Ovary (tissue), 10 donors: ENCODE measurements at places on chromosomes 6 and 20.

DNA sequence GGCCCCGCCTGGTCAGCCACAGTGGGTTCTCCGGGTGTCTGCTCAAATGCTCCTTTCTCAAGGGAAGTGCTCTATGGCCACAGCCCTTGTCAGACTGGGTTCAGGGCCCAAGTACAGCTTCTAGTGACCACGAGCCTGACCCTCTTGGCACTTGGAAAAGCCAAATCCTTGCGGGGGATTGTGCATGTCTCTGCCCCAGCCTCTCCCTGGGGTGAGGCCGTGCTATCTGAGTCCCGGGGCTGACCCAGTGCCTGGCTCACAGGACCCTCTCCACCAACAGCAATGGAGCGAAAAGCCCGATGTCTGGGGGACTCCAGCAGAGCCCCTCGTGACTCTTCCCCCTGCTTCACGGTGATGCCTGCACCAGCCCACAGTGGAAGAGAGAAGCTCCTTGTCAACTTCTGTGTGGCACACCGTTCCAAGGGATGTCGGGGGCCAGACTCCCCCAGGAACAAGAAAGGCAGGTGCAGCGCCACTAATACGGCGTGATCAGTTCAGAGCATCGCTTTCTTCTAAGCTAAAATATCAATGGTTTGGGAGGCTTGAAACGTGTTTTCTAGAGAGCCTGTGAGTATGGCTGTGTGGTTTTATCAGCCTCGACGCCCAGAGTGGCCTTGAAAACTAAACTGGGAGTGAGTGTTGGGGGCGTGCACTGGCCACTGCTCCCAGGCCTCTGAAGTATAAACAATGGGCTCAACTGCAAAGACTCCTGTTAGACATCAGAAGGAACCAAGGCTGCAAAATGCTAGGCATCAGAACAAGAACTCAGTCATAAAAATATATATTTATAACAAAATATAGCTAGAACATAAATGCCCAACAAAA, 51.9 kb downstream of the DLL1 start:
- DNase-seq, result peak; percentile 56
- H3K4me1 ChIP-seq, result peaks cover 9% of the 10 kb centered on the region
- H3K27me3 ChIP-seq, result no peaks in the 10 kb centered on the region
- no peak overlapping the region for H3K27ac ChIP-seq

DNA sequence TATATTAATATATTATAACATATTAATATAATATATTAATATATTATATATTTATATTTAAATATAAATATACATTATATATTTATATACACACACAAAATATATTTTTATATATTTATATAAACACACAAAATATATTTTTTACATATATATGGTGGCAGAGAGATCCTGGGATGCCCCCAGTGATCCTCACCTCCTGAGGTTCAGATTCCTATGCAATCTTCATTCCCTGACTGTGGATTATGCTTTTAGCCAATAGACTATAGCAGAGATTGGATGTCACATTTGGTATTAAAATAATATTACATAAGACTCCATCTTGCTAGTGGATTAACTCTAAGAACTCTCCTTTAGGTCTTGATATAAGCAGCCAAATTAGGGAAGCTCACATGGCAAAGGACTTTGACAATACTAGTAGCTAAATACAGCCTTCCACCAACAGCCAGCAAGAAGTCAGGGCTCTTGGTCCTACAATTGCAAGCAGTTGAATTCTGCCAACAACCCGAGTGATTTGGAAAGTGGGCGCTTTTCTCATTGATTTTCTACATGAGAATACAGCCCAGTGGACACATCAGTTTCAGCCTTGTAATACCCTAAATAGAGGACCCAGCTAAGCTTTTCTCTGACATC, 681.0 kb downstream of the C6orf118 start:
- DNase-seq, result no peak
- H3K36me3 ChIP-seq, result no peaks in the 10 kb centered on the region
- H3K4me1 ChIP-seq, result no peaks in the 10 kb centered on the region
- no peaks in the 10 kb centered on the region for H3K27me3 ChIP-seq

- H3K27ac ChIP-seq, result peak overlapping the region; percentile 51
- H3K36me3 ChIP-seq, result no peaks in the 10 kb centered on the region
- peak; percentile 79 for DNase-seq
- peaks cover 7% of the 10 kb centered on the region for H3K4me1 ChIP-seq
- no peaks in the 10 kb centered on the region for H3K27me3 ChIP-seq
Measured at GRCh38 chr20:50744143-50744792, 12.9 kb downstream of the PARD6B start.

DNA sequence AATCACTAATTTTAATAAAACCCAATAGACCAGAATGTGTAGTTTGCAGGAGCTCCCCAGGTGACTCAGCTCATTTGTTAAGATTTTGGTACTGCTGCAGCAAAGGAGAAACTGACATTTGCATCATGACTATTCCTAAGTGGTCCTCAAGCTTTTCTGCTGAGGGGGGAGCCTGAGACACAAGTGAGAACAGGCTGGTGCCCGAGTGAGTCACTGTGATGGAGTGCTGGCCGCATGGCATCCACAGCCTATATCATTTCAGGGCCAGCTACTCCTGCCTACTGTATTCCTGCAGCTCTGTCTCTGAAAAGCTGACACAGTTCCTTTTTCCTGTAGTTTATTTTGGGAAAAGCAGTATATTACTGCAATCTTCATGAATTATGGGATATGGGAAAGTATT, 113.7 kb upstream of the ENPP5 start:
- DNase-seq, result no peak
- H3K27ac ChIP-seq, result no peak overlapping the region
- H3K4me1 ChIP-seq, result no peaks in the 10 kb centered on the region
- H3K36me3 ChIP-seq, result no peaks in the 10 kb centered on the region

DNA sequence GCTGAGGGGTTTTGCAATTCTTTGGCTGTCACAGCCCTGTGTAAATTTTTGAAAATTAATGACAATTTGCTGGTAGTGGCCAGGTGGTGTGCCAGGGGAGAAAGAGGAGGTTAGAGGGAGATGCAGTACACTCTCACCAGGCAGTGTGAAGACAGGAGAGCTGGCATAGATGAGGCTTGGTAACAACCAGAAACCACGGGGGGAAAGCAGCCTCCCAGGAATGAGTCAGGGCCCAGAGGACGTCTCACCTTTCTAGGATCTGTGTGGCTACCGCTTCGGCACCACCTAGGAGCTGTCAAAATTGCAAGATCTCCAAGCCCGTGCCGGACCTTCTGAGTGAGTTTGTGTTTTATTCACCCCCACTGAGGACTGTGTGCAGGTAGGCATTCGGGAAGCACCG, 171.4 kb downstream of the PACRG start:
- no peak for DNase-seq
- H3K4me3 ChIP-seq, result no peak overlapping the region
- H3K36me3 ChIP-seq, result no peaks in the 10 kb centered on the region
- no peaks in the 10 kb centered on the region for H3K27me3 ChIP-seq
- no peak overlapping the region for H3K27ac ChIP-seq

GRCh38 chr6:75842191-75842590, 93.2 kb downstream of the MYO6 start:
- H3K27me3 ChIP-seq, result no peaks in the 10 kb centered on the region
- H3K4me1 ChIP-seq, result no peaks in the 10 kb centered on the region
- H3K36me3 ChIP-seq, result no peaks in the 10 kb centered on the region
- DNase-seq, result no peak
- H3K27ac ChIP-seq, result no peak overlapping the region

DNA sequence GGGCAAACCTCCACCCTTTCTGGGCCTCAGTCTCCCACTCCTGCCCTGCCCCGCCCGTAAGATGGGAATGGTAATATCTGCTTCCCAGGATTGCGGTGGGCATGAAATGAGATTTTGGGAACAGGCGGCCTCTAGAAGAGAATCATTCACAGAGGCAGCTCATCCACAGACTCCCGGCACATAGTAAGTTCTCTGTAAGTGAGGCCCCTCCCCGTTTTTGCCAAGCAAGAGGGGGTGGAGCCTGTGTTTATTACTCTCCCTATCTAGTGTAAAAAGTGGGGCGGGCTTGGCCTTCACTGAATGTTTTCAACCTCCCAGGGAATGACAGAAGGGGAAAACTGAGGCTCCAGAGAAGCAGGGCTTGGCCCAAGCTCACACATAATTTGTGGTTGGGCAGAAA, 20.0 kb downstream of the SUN5 start:
- no peaks in the 10 kb centered on the region for H3K36me3 ChIP-seq
- no peaks in the 10 kb centered on the region for H3K27me3 ChIP-seq
- H3K4me1 ChIP-seq, result no peaks in the 10 kb centered on the region
- no peak overlapping the region for H3K4me3 ChIP-seq
- no peak for DNase-seq

DNA sequence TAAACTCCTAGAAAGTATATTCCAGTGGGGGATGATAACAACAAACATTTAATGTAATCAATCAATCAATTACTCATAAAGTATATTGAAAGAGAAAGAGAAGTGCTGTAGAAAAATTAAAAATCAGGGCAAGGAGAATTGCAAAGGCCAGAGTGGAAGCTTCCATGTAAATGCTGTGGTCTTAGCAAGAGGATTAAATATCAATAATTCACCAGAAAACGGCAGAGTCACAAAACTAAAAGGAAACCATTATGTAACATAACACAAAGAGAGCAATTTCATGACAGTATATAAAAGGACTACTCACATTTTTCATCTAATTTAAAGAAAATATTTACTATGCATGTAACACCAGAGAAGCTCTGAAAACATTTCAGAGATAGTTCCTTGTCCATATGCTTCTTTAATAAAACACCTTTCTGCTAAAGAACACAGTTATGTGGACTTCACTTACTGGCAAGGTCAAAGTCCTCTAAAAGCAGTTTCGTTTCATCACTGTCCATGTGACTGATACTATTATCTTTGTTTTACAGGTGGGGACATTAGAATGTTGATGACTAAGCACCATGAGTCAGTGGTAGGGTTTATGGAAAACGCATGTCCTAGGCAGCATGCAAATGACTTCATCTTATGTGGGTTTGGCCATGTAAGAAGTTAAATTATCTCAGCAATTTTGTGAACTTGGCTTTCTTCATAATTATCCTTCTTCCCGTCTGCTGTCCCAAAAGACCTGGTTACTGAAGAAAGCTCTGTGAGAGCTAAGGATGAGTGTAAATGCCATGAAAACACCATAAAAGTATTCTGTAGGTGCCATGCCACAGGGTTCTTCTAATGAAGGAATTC, 185.8 kb upstream of the TENT5A start:
- no peak overlapping the region for H3K4me3 ChIP-seq
- no peaks in the 10 kb centered on the region for H3K27me3 ChIP-seq
- no peak for DNase-seq
- H3K4me1 ChIP-seq, result peaks cover 2% of the 10 kb centered on the region
- H3K27ac ChIP-seq, result no peak overlapping the region

DNA sequence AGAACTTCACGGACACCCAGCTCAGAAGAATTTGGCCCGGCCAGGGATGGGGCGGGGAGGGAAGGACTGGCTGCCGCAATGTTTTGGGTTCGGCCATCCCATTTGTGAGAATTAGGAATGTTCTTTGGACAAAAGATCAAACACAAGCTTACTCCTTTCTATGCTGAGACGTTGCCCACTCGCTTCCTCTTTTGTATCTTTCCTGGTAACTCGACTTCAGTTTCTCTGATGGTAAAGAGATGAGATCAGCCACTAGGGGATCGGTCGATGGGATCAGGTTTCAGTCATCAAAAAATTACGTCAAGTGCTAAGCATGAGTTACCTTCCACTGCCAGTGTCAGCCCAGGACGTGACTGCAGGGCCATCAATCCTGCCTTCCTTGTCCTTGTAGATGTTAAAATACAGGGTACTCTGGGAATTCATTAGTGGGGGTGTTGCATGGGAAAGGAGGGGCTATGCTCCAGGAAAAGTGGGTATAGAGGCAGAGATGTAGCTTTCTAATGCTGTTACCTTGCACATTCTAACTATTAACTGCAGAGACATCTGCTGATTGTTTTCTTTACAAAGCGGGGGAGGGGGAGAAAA, 190.2 kb downstream of the TSHZ2 start:
- H3K4me3 ChIP-seq, result peak overlapping the region; percentile 11
- peak; percentile 81 for DNase-seq
- peaks cover 4% of the 10 kb centered on the region for H3K4me1 ChIP-seq
- no peaks in the 10 kb centered on the region for H3K27me3 ChIP-seq

- peaks cover 25% of the 10 kb centered on the region for H3K4me1 ChIP-seq
- DNase-seq, result no peak
- no peaks in the 10 kb centered on the region for H3K36me3 ChIP-seq
- peak overlapping the region; percentile 75 for H3K4me3 ChIP-seq
- no peak overlapping the region for H3K27ac ChIP-seq
- no peaks in the 10 kb centered on the region for H3K27me3 ChIP-seq
Measured at GRCh38 chr20:36463212-36464061, 77.9 kb upstream of the MYL9 start.

DNA sequence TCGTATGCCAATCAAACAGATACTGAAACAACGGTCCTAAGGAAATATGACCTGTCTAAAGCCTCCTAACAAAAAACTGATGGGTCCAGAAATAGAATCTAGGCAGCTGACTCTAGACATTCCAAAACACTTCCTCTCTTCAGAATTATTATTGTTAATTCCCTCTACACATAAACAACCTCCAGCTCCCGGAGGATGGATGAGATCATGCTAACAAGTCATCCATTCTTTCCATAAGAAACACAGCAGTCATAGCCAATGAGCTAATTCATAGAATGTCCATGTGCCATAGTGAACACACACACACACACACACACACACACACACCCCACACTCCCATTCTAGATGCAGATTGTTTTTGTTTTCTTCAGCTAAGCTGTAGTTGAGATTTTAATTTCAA, 44.3 kb downstream of the HDGFL1 start:
- peaks cover 4% of the 10 kb centered on the region for H3K4me1 ChIP-seq
- H3K4me3 ChIP-seq, result no peak overlapping the region
- no peaks in the 10 kb centered on the region for H3K36me3 ChIP-seq
- H3K27me3 ChIP-seq, result no peaks in the 10 kb centered on the region

DNA sequence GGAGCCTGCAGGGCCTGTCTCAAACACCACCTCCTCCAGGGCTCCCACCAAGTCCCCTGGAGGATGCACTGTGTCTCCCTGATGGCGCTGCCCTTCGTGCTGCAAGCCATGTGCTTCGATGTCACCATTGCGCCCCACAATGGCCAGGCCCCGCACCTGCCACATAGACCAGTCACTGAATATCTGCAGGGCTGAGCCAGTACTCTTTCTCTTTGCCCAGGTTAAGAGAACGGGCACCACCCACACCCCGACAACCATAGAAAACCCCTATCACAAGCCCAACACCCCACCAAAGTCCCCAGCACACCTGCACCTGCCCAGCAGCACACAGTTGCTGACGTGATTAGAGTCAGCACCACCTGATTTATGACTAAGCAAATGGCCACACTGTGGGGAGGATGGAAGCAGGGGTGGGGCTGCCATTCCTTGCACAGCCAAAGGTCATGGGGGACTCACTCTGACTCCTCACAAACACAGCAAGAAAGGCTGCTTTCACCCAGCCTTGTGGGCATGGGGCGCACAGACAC, 104.3 kb downstream of the SLC23A2 start:
- H3K4me3 ChIP-seq, result no peak overlapping the region
- no peaks in the 10 kb centered on the region for H3K36me3 ChIP-seq
- H3K27ac ChIP-seq, result no peak overlapping the region
- H3K4me1 ChIP-seq, result peaks cover 9% of the 10 kb centered on the region
- no peaks in the 10 kb centered on the region for H3K27me3 ChIP-seq

- H3K27me3 ChIP-seq, result no peaks in the 10 kb centered on the region
- no peak for DNase-seq
- H3K27ac ChIP-seq, result no peak overlapping the region
- H3K36me3 ChIP-seq, result no peaks in the 10 kb centered on the region
- no peak overlapping the region for H3K4me3 ChIP-seq
- peaks cover 5% of the 10 kb centered on the region for H3K4me1 ChIP-seq
Measured at GRCh38 chr6:11315743-11316437, 83.4 kb upstream of the NEDD9 start.

- no peaks in the 10 kb centered on the region for H3K36me3 ChIP-seq
- H3K4me3 ChIP-seq, result no peak overlapping the region
- no peak overlapping the region for H3K27ac ChIP-seq
- no peaks in the 10 kb centered on the region for H3K27me3 ChIP-seq
Measured at GRCh38 chr6:56292505-56293181, 45.3 kb upstream of the COL21A1 start.
